ENCODE measurements at places on chromosomes 2 and 18. TPM values are rescaled to one million over a fixed set of nuclear protein-coding genes. Genes with fewer than 3 reads are reported as not detected.
A peak's percentile ranks its signal among the peaks of the same experiment; 100 is the strongest.

- no peak for DNase-seq
Observed at GRCh38 chr2:62713837-62714236, 8.3 kb downstream of the EHBP1 start.

- peak; percentile 50 for DNase-seq
Observed at GRCh38 chr2:237604960-237605359, 14.4 kb upstream of the RAB17 start.

GRCh38 chr2:147980940-147981528 lies 39.5 kb downstream of the ORC4 start:
- DNase-seq = no peak

DNA sequence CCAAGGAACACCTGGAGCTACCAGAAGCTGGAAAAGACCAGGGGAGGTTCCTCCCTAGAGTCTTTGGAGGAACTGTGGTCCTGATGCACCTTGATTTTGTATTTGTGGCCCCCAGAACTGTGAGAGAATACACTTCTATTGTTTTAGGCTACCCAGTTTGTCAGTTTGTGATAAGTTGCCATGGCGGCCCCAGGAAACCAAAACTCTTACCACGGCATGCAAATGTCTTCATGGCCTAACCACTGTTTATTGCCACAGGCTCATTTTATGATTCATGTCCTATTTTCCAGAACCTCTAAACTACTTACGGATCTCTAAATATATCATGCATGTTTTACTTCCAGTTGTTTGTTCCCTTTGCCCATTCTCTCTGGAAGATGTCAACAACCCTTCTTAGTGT lies 1250.7 kb upstream of the FAM98A start:
- no peak for DNase-seq

DNA sequence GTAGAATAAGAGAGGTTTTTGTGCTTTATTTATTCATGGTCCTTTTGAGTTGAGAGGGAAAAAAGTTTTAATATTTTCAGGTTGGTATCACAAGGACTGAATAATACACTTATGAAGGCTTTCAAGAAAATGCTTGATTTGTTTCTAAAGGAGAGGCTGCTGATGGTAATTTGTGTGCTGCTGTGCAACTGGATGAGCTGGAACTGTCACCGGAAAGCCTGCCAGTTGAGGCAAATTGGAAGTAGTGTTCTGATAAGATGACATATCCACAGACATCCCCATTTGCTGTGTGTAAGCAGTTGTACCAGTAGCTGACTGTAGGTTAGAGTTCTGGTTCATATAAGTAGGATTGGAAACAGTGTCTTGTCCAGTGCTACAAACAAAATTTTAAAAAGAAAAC lies 21.6 kb upstream of the CACNB4 start:
- DNase-seq = no peak

GRCh38 chr2:225042800-225043167 lies 516 bp upstream of the DOCK10 start:
- no peak for DNase-seq

- no peak for DNase-seq
Observed at GRCh38 chr18:71942433-71942832, 601.7 kb downstream of the CBLN2 start.

DNA sequence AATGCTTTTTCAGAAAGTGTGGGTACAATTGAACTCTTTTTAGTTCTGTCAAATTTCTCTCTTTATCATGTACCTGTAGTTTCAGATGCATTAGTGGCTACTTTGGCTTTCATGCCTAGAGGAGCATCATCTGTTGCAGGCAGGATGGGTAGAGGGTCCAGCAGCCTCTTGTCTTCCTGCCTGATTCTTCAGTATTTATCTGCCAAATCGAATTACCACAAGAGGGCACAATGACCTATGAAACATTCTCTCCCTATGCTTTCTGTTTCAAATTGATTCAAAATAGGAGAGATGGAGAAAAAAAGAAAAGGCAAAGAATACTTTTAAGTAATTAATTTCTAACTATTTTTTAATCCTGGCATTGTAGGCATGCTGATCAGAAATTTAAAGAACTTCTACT lies 477.2 kb downstream of the TRIB2 start:
- no peak for DNase-seq

GRCh38 chr2:130393318-130393910 lies 37.6 kb downstream of the PTPN18 start:
- peak; percentile 32 for DNase-seq

DNA sequence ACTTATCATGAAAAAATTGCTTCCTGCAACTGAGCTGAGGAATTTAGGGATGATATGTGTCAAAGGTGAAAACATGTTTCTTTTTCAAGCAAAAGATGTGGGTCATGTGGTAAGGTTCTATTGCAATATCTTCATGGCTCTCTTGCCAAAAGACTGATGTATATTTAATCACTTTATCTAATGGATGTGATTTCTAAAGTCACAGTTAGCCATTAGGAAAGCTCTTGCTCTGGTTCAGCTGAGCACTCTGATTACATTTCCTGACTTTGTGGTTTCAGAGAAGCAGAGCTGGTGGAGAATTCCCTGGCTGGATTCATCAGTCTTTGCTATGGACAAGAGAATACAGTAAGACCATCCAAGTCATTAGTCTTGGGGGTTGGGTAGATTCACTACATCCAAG lies 24.4 kb downstream of the SCN9A start:
- DNase-seq = no peak

GRCh38 chr18:63974991-63975390 lies 5.1 kb downstream of the SERPINB8 start:
- DNase-seq = peak; percentile 39

DNA sequence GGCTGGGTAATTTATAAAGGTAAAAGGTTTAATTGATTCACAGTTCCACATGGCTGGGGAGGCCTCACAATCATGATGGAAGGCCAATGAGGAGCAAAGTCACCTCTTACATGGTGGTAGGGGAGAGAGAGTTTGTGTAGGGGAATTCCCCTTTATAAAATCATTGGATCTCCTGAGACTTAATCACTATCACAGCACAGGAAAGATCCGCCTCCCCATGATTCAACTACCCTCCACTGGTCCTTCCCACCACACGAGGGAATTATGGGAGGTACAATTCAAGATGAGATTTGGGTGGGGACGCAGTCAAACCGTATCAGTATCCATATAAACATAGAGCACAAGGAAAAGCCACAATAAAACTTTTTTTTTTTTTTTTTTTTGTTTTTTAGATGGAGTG lies 172.6 kb upstream of the PIEZO2 start:
- no peak for DNase-seq

DNA sequence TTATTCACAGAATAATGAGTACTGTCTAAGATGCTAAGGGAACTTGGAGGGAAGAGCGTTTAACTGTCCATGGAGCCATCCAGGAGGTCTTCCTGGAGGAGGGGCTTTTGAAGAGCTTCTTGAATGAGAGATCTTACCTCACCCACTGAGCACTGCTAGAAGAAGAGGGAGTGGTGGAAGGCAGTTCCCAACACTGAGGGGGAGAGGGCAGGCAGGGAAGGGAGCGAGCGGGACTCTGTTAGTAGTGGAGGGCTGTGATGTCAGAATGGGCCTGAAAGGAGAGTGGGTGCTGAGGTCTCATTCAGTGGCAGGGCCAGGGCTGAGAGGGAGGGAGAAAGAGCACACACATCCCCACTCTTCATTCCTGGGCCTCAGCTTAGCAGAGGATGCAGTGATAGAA lies 65.0 kb downstream of the NCK2 start:
- DNase-seq = no peak

GRCh38 chr18:32714571-32715148 lies 58.2 kb downstream of the KLHL14 start:
- peak; percentile 61 for DNase-seq

GRCh38 chr2:37871456-37872191 lies 53.5 kb upstream of the RMDN2 start:
- DNase-seq = no peak

- DNase-seq = no peak
Observed at GRCh38 chr2:99619151-99619550, 129.3 kb upstream of the REV1 start.

DNA sequence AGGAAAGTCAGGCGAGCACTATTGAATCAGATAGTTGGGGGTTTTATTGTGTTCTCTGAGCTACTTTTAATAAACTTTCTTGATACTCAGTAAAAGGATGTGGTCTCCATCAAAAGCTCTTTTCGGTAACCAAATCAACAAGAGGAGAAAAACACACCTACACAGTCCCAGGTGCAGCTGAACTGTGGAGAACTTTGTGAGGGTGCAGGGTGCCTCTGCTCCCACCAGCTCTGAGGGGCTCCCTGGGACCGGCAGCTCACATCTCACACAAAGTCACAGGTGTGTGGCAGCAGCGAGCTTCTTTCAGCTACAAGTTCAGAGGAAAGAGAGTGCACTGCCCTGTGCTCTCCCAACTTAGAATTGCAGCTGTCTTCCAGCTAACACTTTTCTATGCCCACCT lies 650.4 kb downstream of the RNF144A start:
- no peak for DNase-seq

GRCh38 chr2:215442401-215442787 lies 6.5 kb upstream of the FN1 start:
- no peak for DNase-seq

GRCh38 chr18:44895176-44895798 lies 214.6 kb downstream of the SETBP1 start:
- peak; percentile 27 for DNase-seq

DNA sequence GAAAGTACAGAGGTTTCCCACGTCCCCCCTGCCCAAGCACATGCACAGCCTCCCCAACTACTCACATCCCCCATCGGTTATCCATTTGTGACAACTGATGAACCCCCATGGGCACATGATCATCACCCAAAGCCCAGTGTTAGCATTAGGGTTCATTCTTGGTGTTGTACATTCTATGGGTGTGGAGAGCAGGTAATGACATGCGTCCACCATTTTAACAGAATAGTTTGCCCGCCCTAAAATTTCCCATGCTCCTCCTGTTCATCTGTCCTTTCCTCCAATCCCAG lies 74.3 kb downstream of the LONRF2 start:
- no peak for DNase-seq

GRCh38 chr2:226721541-226721940 lies 78.1 kb downstream of the IRS1 start:
- no peak for DNase-seq

- no peak for DNase-seq
Observed at GRCh38 chr2:175576875-175577274, 395.4 kb upstream of the ATP5MC3 start.

GRCh38 chr18:23538870-23539269 lies 35.6 kb downstream of the RMC1 start:
- DNase-seq = no peak

- DNase-seq = no peak
Observed at GRCh38 chr2:132522901-132523300, 106.3 kb downstream of the GPR39 start.

GRCh38 chr2:44470151-44470550 lies 108.4 kb downstream of the CAMKMT start:
- DNase-seq = no peak

- DNase-seq = no peak
Observed at GRCh38 chr2:17759805-17760204, 5.9 kb downstream of the GEN1 start.

DNA sequence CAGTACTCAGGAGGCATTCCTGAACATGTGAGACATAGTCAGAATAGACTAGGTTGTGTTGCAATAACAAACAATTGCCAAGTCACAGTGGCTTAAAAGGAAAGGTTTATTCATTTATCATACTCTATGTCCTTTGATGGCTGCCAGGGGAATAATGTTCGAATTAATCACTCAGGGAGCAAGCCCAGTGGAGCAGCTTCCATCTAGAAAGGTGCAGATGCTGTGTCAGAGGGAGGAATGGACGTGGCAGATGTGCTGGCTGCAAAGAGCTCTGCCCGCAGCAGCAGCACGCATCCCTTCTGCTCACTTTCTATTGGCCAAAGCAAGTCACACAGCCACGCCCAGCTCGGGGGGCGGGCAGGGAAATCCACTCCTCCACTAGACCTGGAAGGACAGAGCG lies 105.9 kb upstream of the AQP4 start:
- DNase-seq = no peak

DNA sequence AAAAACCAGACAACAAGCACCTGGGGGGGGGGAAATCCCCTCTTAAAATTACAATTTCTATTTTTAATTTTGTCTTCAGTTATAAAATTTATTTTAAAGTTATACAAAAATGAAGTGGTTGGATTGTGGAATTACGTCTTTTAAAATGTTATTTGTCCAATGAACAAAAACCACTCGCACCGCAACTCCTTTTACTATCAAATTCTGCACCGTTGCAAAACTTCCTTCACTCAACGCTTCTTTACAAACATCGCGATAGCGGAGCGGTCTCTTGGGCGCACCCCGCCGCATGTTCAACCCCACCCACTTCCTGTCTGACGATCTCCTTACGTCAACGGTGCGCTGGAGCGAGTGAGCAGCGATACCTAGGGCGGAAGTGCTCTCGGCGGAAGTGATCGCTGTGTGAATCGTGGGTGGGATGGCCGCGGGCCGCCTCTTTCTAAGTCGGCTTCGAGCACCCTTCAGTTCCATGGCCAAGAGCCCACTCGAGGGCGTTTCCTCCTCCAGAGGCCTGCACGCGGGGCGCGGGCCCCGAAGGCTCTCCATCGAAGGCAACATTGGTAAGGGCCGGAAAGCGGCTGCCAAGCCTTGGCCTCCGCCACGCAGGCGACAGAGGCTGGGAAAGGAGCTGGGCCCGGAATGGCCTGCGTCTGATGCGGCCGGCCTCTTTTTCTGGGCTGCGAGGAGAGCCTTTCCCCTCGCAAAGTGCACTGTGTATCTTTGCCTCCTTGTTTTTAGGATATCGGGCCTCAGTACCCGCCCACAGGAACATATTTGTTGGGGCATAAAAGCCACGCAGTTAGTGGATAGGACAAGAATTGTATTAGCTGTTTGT lies at the start of gene DGUOK:
DGUOK (plus strand) TSS at position 388 of the 835 bp plus-strand sequence; CDS start at position 419, 31 bp downstream.
- DNase-seq = peak; percentile 99

GRCh38 chr2:121335294-121336290 lies 50.6 kb upstream of the TFCP2L1 start:
- DNase-seq = peak; percentile 7

The TMEM178A gene
- total RNA-seq = not detected

The TMEM247 gene
- not detected for total RNA-seq

The KIF1A gene
- not detected for total RNA-seq

The DAW1 gene
- total RNA-seq = not detected

The ADCYAP1 gene
- total RNA-seq = not detected

The GKN2 gene
- not detected for total RNA-seq

The SNORC gene
- total RNA-seq = 4.9 TPM

The RAPGEF4 gene
- not detected for total RNA-seq

The PLGLB2 gene
- not detected for total RNA-seq

The FHL2 gene
- 56.2 TPM for total RNA-seq

The DSG1 gene
- total RNA-seq = not detected

The G6PC2 gene
- not detected for total RNA-seq

The MEIS1 gene
- 3.1 TPM for total RNA-seq
